Motor neuron (in vitro differentiated cells): ENCODE measurements at places on chromosomes 5 and 9. TPM values are rescaled to one million over a fixed set of nuclear protein-coding genes. Genes with fewer than 3 reads are reported as not detected.

The PCDHB4 gene
- 1.5 and 1.8 TPM in 2 replicates for total RNA-seq

The TMEM215 gene
- 0.05 and 0.08 TPM in 2 replicates for total RNA-seq

The IFNA17 gene
- total RNA-seq, result 0.23 TPM in 1 of 2 replicates, not detected in the other

The ARHGEF39 gene
- total RNA-seq, result 1.6 and 2.3 TPM in 2 replicates

The CLIC3 gene
- not detected in 2 replicates for total RNA-seq

The NUTM2F gene
- 0.13 and 0.27 TPM in 2 replicates for total RNA-seq

The GALNT12 gene
- 397 and 407 TPM in 2 replicates for total RNA-seq

The SOHLH1 gene
- total RNA-seq, result 0.15 and 0.16 TPM in 2 replicates

The SHOC1 gene
- total RNA-seq, result 0.62 and 0.81 TPM in 2 replicates

The GMCL2 gene
- total RNA-seq, result 0.08 TPM in 1 of 2 replicates, not detected in the other

The SLC36A3 gene
- total RNA-seq, result 0.45 TPM in 1 of 2 replicates, not detected in the other
